Esophagus squamous epithelium (tissue), 5 donors: ENCODE measurements at places on chromosomes 7 and 10.

GRCh38 chr7:151060416-151061212, 1.2 kb downstream of the SLC4A2 start:
- no peak for DNase-seq

GRCh38 chr10:63286340-63286739, 153.2 kb downstream of the NRBF2 start:
- no peak for DNase-seq

DNA sequence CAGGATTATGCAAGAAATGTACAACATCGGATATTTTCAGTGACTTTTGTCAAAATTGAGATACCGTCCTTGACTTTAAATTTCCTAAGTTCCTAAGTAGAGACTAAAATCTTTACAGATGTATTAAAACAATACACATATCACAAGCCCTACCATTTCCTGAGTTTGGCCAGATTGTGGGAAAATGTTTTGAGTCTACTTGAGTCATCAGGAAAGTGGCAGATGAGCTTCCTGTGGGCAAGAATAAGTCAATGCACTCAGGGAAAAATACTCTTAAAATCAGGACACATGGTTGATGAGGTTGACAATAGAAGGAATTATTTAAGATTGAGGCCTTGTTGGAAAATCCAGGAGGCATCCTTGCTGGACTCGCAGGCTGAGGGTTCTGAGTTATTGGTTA, 162.5 kb downstream of the SNX10 start:
- no peak for DNase-seq

- no peak for DNase-seq
Measured at GRCh38 chr7:151459726-151460473, 20.0 kb upstream of the CRYGN start.

DNA sequence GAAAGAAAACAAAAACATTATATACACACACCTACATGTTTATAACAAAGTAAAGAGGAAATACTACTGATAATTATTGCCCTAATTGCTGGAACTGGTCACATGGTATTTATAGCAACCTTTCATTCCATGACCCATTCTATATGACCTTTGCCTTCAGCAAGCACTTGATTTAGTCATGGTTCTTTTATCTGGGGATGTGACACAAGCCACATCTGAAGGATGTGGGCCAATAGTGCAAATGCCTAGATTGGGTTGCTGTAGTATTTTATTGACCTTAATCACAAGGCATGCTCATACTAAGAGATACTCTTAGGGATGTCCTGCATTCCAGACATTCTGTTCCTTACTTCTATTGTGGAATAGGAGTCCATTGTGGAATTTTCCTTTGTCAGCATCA, 723.5 kb upstream of the POM121L12 start:
- no peak for DNase-seq

GRCh38 chr7:121796381-121796780, 76.6 kb upstream of the PTPRZ1 start:
- DNase-seq = no peak

- no peak for DNase-seq
Measured at GRCh38 chr10:16952610-16953009, 135.4 kb upstream of the RSU1 start.

DNA sequence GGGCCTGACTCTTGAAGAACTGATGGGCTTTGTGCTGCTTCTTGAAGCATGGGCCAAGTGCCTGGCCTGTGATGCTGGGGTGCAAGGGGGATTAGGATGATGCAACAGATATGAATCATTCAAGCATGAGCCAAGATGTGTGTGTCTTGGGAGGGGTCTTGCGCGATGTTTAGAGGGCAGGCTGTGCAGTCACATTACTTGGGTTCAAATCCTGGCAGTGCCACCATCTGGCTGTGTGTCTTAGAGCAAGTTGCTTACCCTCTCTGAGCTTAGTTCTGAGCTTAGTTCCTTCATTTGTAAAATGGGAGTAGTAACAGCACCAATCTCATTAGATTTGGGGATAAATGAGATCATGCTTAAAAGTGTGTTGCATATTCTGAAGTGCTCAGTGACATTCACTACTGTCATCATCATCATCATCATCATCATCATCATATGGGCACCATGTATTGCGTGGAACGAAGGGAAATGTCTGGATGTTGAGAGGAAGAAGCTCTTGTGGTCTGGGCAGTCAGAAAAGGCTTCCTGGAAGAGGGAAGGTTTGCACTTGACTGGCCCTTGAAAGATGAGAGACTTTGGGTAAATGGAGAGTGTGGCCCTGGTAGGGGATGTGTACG, 9.3 kb downstream of the UNC5B start:
- DNase-seq = no peak

DNA sequence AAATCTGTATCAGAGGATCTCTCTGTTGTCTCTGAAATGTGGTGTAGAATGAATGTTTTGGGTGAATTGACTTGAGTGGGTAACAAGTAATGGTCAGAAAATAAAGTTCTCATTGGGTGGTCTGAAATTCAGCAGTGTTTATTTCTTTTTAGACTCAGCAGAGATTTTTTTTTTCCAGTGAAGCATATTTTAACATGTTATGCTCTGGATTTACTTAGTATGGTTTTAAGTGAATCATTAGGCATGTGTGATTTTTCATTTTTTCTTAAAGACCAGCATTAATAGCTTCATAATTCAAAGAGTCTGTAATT, 63.5 kb downstream of the REEP3 start:
- no peak for DNase-seq

DNA sequence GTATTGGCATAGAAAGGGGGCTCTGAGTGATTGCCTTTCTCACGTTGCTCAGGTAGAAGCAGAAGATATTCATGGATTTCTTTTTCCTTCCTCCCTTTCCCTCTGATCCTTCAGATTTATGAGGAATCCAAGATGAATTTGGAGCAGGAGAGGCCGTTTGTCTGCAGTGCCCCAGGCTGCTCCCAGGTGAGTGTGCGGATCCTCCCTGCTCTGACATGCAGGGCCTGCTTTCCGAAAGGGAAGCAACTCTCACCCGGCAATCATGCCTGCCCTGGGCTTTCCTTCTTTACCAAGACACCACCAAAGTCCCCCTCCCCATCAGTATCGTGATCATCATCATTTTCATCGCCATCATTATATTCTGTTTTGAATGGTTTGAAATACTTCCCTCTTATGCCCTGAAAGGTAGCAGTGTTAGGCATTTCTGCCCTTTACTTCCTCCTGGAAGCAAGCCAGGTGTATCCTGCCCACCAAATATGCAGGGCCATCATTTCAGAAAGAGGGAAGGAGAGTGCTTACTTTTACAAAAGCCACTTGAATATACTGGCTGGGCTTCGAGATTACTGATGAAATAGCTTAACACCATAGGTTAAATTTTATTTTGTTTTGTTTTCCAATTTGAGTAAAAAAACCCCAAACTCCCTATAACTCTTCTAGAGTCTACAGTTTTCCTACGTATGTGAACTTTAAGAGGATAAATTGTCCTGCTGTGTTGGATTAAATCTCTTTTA, 75.9 kb downstream of the CREB5 start:
- DNase-seq = no peak

- no peak for DNase-seq
Measured at GRCh38 chr7:138072726-138073125, 3.5 kb upstream of the AKR1D1 start.

- DNase-seq = no peak
Measured at GRCh38 chr10:54613162-54613561, 187.9 kb downstream of the PCDH15 start.

- no peak for DNase-seq
Measured at GRCh38 chr7:117133125-117133524, 179.8 kb downstream of the ST7 start.

DNA sequence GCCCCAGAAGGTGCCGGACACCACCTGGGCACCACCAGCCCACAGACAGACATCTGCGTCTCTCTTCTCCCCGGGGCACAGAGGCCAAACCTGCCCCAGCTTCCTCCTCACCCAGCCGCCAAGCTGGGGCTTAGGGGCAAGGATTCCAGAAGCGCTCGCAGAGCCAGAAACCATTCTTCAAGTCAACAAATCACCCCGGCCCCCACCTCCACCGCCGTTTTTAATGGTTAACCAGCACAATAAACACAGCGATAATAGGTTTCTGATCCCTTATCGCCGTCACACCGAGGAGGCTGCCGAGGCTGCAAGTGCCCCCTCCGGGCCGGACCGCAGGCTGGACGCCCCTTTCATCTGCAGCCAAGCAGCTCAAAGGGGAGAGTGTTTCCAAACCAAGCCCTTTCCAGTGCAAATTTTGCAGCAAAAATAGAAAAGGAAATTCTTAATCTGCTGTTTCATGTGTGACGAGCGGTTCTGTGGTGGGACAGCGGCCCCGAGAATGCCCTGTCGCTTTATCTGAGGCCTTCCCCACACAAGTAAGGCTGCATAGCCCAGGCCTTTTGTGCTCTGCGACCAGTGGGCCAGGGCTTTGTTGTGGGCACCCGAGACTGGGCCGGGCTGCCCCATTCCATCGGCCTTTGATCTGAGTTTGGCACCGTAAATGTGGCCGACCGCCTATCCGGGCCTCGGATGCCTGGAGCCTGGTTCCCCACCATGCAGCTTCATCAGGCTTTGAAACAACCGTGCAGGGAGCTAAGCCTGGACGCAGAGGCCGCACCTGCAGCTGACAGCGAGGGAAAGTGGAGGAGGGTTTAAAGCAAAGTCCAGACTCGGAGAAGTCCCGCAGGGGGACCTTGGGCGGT, 83.2 kb downstream of the FOXL3 start:
- DNase-seq = no peak

- DNase-seq = no peak
Measured at GRCh38 chr7:49125246-49125645, 200.9 kb downstream of the CDC14C start.

GRCh38 chr10:104690959-104691358, 49.9 kb downstream of the SORCS3 start:
- DNase-seq = no peak

- DNase-seq = no peak
Measured at GRCh38 chr7:79624336-79624735, 170.9 kb upstream of the MAGI2 start.

DNA sequence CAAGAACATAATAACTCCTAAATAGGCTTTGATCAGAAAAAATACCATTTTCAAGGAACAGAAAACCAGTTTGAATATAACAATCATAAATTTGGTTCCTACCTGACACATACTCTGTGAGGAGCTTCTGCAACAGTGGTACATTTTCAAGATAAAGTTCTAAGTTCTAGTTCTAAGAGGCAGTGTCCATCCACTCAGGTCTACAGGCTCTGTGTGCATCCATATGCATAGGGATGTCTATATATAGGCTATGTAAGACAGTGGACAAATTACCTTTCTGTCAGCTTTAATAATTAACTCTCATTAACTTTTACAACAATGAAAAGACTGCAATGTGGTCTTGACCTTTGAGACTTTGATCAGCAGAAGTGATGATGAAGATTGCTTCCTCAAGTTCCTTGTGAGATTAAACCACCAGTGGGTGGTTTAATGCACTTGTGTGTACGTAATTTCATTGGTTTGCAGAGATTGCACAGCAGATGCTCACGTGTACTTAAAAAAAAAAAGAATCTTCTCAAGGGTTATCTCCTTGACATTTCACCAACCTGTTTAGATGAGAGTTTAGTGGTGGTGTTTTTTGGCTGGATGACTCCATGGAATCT, at the start of gene SLC26A3:
Gene SLC26A3 (minus strand): TSS at position 215 of the 602 bp plus-strand sequence. CDS start 8,714 bp downstream, outside the sequence.
- DNase-seq = no peak

DNA sequence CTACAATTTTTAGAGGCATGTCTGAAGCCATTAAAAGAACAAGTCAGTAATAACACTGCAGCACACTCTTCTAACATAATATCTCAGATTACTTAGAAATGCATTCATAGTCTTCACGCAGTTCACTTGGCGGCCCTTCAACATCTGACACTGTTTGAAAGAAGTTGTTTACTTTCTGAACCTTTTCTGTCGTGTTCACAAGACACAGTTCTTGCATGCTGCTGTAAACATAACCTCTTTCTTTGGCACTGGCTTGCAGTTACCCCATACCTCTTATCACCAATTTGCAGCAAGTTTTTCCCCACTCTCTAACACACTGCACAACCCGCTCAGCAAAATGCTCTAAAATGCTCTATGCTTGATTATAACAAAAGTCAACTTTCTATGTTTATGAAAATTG, 12.0 kb downstream of the PIP4K2A start:
- DNase-seq = no peak

GRCh38 chr10:6986927-6987326, 406.9 kb upstream of the PRKCQ start:
- no peak for DNase-seq

- DNase-seq = no peak
Measured at GRCh38 chr7:23467806-23468525, 2.3 kb downstream of the IGF2BP3 start.

- DNase-seq = no peak
Measured at GRCh38 chr7:103447073-103447960, 1.3 kb upstream of the SLC26A5 start.

GRCh38 chr10:56317603-56318002, 43.5 kb downstream of the ZWINT start:
- no peak for DNase-seq

- no peak for DNase-seq
Measured at GRCh38 chr10:71218046-71218650, 5.8 kb downstream of the UNC5B start.
